ENCODE measurements at places on chromosomes 3 and 15.

DNA sequence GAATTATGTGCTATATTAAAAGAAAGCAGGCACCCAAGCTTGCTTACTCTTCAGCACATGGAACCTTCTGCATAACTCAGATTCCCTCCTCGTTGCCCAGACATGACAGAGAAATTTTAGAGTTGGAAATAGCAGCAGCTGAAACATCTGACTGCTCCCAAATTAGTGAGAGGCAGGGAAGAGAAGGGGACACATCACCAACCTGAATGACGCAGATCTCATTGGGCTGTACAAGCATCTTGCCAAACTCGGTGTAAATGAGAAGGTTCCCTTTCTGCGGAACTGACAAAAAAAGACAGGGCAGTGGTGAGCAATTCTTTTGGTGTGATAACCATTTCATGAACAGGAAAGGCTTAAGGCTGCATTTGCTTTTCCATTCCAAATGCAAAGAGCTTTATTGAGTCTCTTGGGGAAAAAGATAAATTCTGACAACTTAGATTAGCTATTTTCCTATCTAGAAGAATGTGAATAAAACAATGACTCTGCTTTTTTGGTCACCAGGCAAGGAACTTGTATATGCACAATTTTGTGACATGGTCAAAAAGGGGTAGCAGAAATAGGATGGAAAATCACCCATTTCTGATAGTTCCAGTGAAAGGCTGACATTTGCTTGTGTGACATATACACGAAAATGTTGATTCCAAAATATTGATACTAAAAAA, 35.1 kb downstream of the HGD start:
- DNase-seq = no peak

DNA sequence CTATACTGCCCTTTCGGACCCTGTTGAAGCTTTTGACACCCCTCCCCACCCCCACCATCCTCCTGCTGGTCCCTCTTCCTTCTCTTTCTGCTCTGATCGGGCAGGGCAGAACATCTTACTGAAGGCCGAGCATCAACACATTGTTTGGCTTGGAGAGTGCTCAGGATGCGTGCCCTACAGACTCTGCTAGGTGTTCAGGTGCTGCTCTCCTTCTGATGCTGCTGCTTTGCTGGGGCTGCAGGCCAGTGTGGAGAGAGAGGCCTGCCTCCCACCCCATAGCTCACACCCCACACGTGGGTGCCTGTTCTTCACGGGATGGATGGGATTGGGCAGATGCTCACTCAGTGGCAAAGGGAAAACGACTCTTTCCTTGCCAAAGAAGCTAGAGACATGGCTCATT, 89.8 kb upstream of the ONECUT1 start:
- no peak for DNase-seq

DNA sequence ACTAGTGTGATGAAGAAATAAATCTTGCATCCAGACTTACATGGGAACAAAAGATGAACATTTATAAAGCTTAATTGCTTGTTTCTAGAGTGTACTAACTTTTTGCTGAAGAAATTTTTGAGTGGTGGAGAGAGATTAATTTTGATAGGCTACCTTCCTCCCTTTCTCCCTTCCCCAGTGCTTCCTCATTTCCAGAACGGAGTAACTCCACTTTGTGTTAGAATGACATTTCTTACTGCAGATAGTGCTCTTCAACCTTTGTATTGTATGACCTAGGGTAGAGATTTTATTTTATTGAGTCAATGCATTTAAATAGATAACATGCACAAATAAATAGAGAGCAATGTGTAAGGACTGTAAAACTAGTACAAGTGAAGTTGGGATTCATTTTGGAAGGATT, 1.9 kb downstream of the ATP1B3 start:
- DNase-seq = no peak

GRCh38 chr3:177731644-177732268, 534.5 kb upstream of the TBL1XR1 start:
- DNase-seq = no peak

DNA sequence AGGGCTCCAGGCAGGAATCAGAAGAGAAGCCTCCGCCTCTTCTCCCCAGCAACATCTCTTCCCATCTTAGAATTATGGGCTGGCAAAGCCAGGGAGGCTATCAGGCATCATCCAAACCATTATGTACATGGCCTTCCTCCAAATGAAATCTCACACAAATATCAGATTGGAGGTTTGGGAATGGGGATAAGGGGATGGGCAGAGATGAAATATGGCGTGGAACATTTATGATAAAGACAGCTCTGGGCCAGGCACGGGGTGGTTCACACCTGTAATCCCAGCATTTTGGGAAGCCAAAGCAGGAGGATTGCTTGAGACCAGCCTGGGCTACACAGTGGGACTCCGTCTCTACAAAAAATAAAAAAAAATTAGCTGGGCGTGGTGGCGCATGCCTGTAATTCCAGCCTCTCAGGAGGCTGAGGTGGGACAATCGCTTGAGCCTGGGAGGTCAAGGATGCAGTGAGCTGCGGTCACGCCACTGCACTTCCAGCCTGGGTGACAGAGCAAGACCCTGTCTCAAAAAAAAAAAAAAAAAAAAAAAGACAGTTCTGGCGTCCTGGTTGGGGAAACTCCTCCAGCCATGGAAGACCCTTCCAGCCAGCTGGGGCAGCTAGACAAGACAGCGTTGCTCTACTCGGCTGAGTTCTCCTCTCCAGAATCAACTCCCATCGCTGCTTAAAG, 36.6 kb downstream of the CPN2 start:
- DNase-seq = no peak

DNA sequence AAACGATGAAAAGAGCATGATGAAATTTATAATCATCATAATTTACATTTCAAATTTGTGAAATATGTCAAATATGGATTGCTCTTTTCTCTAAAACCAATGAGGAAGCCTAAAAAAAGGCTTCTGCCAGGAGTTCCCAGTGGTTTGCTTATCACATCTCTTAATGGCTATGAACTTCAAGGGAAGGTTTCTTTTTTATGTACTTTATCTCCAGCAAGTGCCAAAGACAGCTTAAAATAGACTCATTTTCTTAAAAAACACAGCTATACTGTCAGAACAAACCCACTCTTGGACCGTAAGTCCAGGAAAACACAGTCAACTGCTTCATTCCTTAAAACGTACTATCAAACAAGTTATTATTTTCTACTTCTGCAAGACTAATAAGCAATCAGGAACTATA, 80.2 kb downstream of the DLG1 start:
- no peak for DNase-seq

GRCh38 chr15:63236272-63236671, 41.1 kb upstream of the APH1B start:
- no peak for DNase-seq

GRCh38 chr15:51706926-51707608, 25.8 kb downstream of the SCG3 start:
- DNase-seq = no peak

GRCh38 chr3:40566694-40567093, 41.9 kb downstream of the ZNF621 start:
- no peak for DNase-seq

GRCh38 chr3:193297421-193297820, 56.4 kb downstream of the PLAAT1 start:
- no peak for DNase-seq

- DNase-seq = no peak
Observed at GRCh38 chr3:107942244-107942643, 148.6 kb downstream of the CD47 start.

DNA sequence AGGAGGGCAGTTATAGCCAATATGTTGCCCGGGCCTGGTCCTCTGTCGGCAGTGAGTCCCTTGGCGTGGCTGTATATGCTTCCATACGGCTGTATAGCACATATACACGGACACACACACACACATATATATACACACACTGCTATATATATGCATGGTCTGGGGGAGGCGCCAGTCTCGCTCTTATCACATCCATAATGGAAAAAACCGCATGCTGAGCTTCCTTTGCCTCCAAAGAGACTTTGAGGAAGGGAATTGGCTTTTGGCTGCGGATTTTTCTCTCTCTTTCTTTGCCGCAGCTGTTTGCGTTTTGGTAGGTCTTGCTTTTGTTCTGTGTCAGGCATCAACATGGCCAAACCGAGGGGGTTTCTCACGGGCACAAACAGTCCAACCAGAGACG, 11.3 kb upstream of the TMEM115 start:
- no peak for DNase-seq

DNA sequence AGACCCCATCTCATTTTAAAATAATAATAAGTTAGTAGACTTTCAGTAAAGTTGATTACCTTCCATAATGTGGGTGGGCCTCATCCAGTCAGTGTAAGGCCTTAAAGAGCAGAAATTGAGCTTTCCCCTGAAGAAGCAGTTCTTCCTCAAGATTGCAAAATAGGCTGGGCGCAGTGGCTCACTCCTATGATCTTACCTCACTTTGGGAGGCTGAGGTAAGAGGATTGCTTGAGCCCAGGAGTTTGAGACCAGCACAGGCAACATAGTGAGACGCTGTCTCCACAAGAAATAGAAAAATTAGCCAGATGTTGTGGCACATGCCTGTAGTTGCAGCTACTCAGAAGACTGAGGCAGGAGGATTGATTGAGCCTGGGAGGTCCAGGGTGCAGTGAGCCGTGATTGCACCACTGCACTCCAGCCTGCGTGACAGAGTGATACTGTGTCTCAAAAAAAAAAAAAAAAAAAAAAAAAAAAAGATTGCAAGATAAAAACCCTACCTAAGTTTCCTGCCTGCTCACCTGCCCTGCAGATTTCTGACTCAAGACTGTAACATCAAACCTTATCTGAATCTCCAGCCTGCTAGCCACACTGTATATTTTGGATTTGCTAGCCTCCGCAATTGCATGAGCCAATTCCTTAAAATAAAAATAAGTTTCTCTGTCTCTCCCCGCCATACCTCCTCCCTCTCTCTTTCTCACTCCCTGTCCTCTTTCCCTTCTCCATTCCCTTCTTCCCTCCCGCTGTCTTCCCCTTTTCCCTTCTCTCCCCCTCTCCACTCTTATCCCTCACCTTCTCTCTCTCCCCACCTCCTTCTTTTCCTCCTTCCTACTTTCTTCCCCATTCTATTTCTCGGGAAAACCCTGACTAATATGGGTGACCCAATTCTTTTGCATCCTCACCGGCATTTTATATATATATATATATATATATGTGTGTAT, 16.9 kb downstream of the KLHL18 start:
- DNase-seq = no peak

GRCh38 chr15:100908466-100908865, 10.7 kb upstream of the LRRK1 start:
- DNase-seq = no peak

DNA sequence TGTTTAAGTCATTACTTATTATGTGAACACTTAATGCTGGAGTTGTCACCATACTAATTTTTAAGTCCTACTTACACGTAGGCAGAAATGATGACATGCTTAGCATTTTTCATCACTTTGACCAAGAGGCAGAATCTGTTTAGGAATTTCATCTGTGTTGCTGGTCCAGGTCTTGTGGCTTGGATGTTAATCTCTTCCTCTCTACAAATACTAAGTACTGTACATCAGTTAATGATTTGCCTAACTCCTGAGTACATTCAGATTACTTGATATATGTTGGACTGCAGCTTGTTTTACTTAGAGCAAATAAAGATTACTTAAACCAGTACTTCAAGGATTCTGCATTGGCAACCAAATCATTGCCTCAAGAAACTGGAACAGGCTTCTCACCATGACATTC, 8.6 kb downstream of the SNRK start:
- no peak for DNase-seq

DNA sequence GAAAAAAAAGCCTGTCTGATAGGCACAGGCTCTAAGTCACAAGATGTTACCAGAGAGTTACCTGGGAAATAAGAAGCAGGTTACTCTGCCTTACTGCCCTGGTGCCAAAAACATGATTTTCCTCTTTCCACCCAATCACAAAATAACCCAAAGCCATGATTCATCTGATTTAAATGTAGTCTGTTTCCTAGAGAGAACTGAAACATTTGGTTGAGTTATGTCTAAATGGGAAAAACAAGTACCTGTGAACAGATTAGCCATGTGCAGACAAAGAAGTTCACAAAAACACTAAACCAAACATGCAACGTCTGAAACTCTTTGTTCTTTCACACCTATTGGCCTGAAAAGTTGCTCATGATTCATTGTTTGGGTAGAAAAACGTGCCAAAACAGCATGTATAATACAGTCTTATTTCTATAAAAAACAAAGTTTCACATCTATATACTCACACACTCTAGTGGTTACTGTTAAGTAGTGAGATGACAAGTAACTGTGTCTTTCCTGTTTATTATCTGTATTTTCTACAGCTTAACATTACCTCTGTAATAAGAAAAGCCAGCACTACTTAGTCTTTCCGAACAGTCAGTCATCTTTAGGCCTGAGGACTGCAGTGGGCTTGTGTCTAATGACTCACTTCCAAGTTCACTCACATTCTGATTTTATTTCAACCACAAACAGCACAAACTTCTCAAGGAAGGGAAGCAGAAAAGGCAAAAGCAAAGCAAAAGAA, 30.2 kb downstream of the FAM174B start:
- no peak for DNase-seq

- no peak for DNase-seq
Observed at GRCh38 chr3:55440104-55440708, 46.9 kb downstream of the WNT5A start.

- DNase-seq = no peak
Observed at GRCh38 chr3:12948371-12948770, 107.0 kb upstream of the RPL32 start.

DNA sequence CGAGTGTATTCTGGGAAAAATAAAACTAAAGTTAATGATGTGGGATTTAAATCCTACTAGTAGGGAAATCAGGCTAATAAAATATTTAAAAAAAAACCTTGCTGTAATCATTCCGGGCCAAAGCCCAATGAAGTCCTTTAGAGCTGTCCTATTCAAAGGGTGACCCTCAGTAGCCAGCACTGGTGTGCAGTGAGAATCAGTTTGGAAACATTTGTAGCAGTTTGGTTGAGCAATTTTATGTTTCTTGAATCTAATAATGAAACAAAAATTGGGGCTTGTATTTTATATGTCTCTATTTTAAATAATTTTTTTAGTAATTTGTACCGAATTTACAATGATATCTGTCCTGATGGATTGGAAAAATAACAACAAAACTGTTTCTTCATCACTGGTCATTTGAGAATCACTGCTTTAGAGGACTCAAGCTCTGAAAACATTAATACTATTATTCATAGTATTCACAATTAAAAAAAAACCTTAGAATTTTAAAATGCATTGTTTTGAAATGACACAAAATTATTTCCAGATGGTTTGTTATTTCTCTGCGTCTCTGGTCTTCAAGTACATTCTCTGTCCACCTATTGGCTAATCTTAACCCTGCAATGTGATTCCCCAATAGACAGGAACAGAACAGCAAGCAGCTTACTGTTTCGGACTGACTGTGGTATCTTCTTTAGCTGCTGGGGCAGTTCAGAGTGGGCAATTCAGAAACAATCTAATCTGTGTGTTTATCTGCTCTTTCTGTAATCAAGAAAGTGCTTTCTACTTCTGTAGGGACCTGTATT, 71.2 kb downstream of the OTOL1 start:
- no peak for DNase-seq

GRCh38 chr3:105999856-106000255, 131.0 kb upstream of the CBLB start:
- DNase-seq = no peak
